ENCODE measurements at places on chromosomes 12 and 14.

DNA sequence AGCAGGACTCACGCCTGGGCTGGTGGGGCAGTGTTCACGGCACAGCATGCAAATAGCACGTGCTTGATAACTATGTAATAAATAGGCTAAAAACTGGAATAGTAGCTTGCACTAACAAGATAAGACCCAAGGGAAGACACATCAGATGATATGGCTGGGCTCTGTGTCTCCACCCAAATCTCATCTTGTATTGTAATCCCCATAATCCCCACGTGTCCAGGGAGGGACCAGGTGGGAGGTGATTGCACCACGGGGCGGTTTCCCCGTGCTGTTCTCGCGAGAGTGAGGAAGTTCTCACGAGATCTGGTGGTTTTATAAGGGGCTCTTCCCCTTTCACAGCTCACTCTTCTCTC, 46.9 kb downstream of the RIMBP2 start:
- no peak for DNase-seq

DNA sequence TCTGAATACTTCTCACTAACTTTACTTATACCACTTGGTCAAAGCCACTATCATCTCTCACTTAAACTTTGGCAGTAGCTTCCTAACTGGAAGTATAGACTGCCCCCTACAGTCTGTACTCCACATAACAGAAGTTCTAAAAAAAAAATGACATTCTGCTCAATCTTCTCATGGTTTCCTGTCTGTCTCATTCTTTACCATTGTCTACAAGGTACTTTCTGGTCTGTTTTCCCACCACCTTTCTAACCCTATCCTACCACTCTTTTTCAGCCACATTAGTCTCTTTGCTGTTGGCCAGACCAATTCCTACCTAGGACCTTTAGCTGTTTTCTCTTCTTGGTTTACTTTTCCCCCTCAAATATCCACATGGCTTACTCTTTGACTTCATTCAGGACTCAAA, 14.7 kb downstream of the CPSF6 start:
- DNase-seq, result no peak

GRCh38 chr12:114342656-114343055, 63.3 kb downstream of the TBX5 start:
- no peak for DNase-seq

DNA sequence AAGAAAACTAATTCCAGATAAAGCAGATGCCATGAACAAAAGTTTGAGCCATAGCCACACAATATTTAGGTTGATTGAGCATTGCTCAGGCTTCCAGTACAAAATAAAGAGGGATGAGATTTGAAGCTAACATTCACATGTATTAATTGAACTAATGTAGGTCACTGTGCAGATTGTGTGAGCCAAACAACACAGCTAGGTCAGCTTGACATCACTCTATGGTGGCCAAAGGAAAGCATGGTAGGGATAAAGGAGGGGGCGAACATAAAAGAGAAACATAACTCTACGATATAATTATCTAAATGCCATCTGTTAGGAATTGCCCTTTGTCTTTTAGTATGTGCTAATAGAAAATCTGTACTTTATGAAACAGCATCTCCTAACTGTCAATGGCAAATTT, 477.7 kb upstream of the SYT1 start:
- DNase-seq, result no peak

DNA sequence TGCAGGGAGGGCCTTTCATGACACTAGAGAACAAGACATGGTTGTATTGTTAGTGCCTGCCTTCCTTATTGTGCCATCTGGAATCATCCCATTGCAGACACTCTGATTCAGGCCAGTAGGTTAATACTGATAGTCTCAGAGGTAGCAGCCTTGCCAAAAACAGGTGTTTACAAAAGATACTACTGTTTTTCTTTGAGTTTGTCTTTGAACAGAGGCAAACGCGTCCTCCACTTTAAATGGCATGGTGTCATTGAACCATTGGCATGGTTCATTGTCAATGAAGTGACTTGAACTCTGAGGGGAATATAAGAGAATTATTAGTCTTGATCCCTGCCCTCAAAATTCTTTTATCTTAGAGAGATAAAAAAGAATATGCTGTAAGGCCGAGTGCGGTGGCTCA, 4.2 kb downstream of the FNTB start:
- no peak for DNase-seq

GRCh38 chr12:28951935-28952334, 197.1 kb upstream of the FAR2 start:
- no peak for DNase-seq

- DNase-seq, result no peak
Observed at GRCh38 chr12:25764409-25764808, 194.1 kb upstream of the RASSF8 start.

- DNase-seq, result no peak
Observed at GRCh38 chr14:31068235-31068634, 42.1 kb upstream of the STRN3 start.

GRCh38 chr12:50984586-50985298, 32.4 kb downstream of the HIGD1C start:
- DNase-seq, result no peak

Measured in DMS153 (cell line).